Keratinocyte (primary cell): ENCODE measurements at places on chromosomes 13 and 19.

- H3K27ac ChIP-seq = no peak overlapping the region
- no peaks in the 10 kb centered on the region for H3K4me1 ChIP-seq
- no peak overlapping the region for H3K4me3 ChIP-seq
- H3K27me3 ChIP-seq = no peaks in the 10 kb centered on the region
- no peak for DNase-seq
Observed at GRCh38 chr13:58446979-58447378, 815.4 kb downstream of the PCDH17 start.

- H3K4me1 ChIP-seq = no peaks in the 10 kb centered on the region
- no peak for DNase-seq
- no peaks in the 10 kb centered on the region for H3K27me3 ChIP-seq
- H3K36me3 ChIP-seq = no peaks in the 10 kb centered on the region
- no peak overlapping the region for H3K27ac ChIP-seq
Observed at GRCh38 chr19:13681509-13681908, 82.8 kb upstream of the MRI1 start.

DNA sequence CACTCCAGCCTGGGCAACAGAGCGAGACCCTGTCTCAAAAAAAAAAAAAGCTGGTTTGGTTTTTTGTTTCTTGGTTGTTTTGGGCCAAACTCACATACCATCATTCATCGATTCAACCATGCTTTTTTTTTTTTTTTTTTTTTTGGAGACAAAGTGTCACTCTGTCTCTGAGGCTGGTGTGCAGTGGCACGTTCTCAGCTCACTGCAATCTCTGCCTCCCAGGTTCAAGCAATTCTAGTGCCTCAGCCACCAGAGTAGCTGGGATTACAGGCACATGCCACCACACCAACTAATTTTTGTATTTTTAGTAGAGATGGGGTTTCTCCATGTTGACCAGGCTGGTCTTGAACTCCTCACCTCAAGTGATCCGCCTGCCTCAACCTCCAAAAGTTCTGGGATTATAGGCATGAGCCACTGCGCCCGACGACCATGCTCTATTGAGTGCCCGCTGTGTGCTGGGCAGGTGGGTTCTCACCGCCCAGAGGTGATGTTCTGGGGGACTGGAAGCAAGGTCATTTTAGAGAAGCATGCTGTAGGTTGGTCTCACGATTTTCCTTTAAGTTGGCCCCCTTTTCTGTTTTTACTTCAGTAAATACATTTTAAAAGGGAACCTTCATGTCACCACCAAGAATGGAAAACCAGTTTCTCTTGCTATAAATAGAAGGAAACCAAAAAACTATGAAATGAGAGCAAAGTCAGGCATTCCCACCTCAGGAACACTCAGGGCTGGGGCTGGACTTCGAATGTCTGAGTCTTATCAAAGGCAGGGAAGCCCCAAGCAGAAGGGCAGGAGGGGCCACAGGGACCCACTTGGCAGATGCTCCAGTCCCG, 8.3 kb upstream of the JUND start:
- no peak overlapping the region for H3K27ac ChIP-seq
- no peaks in the 10 kb centered on the region for H3K27me3 ChIP-seq
- no peaks in the 10 kb centered on the region for H3K36me3 ChIP-seq
- DNase-seq = no peak
- H3K4me3 ChIP-seq = no peak overlapping the region

DNA sequence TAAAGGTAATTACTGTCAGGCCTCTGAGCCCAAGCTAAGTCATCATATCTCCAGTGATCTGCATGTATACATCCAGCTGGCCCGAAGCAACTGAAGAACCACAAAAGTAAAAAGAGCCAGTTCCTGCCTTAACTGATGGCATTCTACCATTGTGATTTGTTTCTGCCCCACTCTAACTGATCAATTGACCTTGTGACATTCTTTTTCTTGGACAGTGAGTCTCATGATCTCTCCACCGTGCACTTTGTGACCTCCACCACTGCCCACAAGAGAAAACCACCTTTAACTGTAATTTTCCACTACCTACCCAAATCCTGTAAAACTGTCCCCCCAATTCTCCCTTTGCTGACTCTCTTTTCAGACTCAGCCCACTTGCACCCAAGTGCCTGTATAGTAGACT, 17.2 kb upstream of the CXCL17 start:
- H3K27me3 ChIP-seq = no peaks in the 10 kb centered on the region
- no peaks in the 10 kb centered on the region for H3K36me3 ChIP-seq
- H3K4me1 ChIP-seq = peaks cover 11% of the 10 kb centered on the region
- no peak overlapping the region for H3K4me3 ChIP-seq
- H3K27ac ChIP-seq = no peak overlapping the region
- no peak for DNase-seq

GRCh38 chr13:42997381-42997780, 5.3 kb upstream of the EPSTI1 start:
- H3K36me3 ChIP-seq = no peaks in the 10 kb centered on the region
- peaks cover 40% of the 10 kb centered on the region for H3K4me1 ChIP-seq
- H3K27me3 ChIP-seq = no peaks in the 10 kb centered on the region
- peak overlapping the region; percentile 75 for H3K27ac ChIP-seq
- no peak for DNase-seq
- no peak overlapping the region for H3K4me3 ChIP-seq

DNA sequence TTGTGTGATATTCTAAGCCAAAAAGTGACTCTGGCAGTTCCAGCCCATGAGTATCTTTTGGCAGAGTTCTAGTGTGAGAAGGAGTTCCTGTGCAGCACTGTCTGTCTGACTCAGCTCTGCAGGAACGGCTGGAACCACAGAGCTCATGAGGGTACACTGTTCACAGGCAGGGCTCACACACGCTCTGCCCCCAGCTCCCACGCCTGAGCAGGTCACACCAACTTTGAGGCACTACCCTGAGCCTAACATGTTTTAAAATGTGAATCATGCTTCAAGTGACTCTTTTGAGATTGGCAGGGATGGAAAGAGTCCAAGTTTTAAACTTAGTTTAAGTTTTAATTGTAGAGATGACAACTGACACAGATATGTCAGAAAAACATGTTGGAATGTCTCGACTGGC, 1203.3 kb downstream of the UQCRFS1 start:
- no peaks in the 10 kb centered on the region for H3K36me3 ChIP-seq
- no peak for DNase-seq
- no peaks in the 10 kb centered on the region for H3K4me1 ChIP-seq
- no peak overlapping the region for H3K4me3 ChIP-seq

- H3K27ac ChIP-seq = peak overlapping the region; percentile 86
- H3K4me3 ChIP-seq = no peak overlapping the region
- H3K36me3 ChIP-seq = no peaks in the 10 kb centered on the region
- H3K27me3 ChIP-seq = no peaks in the 10 kb centered on the region
- DNase-seq = no peak
Observed at GRCh38 chr13:27168086-27168485, 3.5 kb downstream of the USP12 start.

DNA sequence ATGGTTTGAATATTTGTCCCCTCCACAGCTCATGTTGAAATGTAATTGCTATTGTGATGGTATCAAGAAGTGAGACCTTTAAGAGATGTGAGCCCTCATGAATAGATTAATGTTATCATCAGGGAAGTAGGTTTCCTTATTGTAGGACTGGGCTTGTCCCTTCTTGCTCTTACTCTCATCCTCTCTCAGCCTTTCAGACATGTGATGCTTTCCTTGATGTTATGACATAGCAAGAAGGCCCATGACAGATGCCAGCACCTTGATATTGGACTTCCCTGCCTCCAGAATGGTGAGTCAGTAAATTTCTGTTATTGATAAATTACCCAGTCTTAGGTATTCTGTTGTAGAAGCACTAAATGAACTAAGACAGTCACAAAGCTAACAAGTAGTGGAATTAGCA, 5.7 kb upstream of the ZMYM2 start:
- H3K4me1 ChIP-seq = peaks cover 2% of the 10 kb centered on the region
- no peak overlapping the region for H3K27ac ChIP-seq
- no peaks in the 10 kb centered on the region for H3K36me3 ChIP-seq
- H3K4me3 ChIP-seq = no peak overlapping the region

- H3K27me3 ChIP-seq = no peaks in the 10 kb centered on the region
- H3K4me1 ChIP-seq = peaks cover 29% of the 10 kb centered on the region
- DNase-seq = no peak
- peak overlapping the region; percentile 19 for H3K27ac ChIP-seq
Observed at GRCh38 chr19:38701455-38702063, 42.7 kb downstream of the CAPN12 start.

- no peaks in the 10 kb centered on the region for H3K27me3 ChIP-seq
- H3K36me3 ChIP-seq = peaks cover 24% of the 10 kb centered on the region
- no peak overlapping the region for H3K4me3 ChIP-seq
- no peak overlapping the region for H3K27ac ChIP-seq
- DNase-seq = no peak
Observed at GRCh38 chr19:3443840-3444694, 36.3 kb downstream of the SMIM24 start.

- no peak overlapping the region for H3K27ac ChIP-seq
- H3K4me3 ChIP-seq = no peak overlapping the region
- no peak for DNase-seq
- no peaks in the 10 kb centered on the region for H3K4me1 ChIP-seq
- peaks cover 1% of the 10 kb centered on the region for H3K36me3 ChIP-seq
Observed at GRCh38 chr19:33429891-33430673, 56.6 kb downstream of the CEBPG start.

DNA sequence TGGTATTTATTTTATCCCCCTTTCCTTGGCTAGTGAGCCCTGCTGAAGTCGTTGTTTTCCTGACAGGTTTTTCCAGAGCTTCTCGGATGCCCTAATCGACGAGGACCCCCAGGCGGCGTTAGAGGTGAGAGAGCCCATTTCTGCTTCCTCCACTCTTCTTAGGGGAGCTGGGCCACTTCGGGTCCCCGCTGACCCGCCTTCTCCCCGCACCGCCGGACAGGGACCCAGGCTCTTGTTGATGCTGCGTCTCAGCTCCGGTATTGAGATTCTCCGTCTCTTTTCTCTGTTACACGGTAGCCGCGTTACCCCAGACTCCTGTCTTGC, 306 bp downstream of the SUGT1 start:
- H3K27me3 ChIP-seq = no peaks in the 10 kb centered on the region
- peaks cover 2% of the 10 kb centered on the region for H3K36me3 ChIP-seq
- no peak for DNase-seq
- peak overlapping the region; percentile 98 for H3K27ac ChIP-seq
- H3K4me3 ChIP-seq = peak overlapping the region; percentile 92

DNA sequence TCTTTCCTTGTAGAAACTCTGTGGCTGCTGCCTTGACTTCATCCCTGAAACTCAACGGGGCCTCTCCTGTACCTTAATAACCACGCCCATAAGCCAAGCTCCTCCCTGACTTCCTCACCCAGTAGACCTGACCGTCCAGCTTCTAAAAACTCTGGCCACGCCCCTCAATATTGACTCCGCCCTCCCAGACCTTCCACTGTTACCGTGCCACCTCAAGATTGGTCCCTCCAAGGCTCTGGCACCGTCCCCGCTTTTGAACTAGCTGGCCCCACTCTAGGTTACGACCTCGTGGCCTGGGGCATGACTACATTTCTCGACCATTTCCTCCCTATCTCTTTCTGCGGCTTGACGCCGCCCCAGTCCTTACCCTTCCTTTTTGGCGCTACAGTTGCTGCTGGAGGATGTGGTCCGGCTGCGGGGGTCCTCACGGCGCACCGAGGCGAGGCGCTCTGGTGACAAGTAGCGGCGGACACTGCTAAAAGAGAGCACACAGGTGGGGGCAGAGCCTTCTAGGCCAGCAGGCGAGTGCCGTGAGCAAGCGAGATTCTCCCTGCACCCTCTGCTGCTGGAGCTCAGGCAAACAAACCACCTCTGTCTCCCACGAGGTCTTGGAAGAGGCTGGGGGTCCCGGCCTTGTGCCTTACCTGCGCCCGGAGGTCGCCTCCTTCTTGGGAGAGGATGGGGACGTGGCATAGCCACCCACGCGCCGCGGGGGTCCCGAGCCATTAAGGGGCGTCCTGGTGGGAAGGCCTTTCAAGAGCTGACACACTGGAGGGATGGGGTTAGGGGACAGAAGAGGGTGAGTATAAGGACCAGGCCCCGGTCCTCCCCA, 2.3 kb upstream of the EML2 start:
- H3K27ac ChIP-seq = peak overlapping the region; percentile 93
- H3K36me3 ChIP-seq = peaks cover 2% of the 10 kb centered on the region
- H3K4me1 ChIP-seq = peaks cover 31% of the 10 kb centered on the region
- DNase-seq = peak; percentile 87
- H3K4me3 ChIP-seq = peak overlapping the region; percentile 28

GRCh38 chr13:100644371-100644770, 30.2 kb downstream of the TMTC4 start:
- no peak overlapping the region for H3K4me3 ChIP-seq
- H3K36me3 ChIP-seq = no peaks in the 10 kb centered on the region
- no peak overlapping the region for H3K27ac ChIP-seq
- H3K27me3 ChIP-seq = no peaks in the 10 kb centered on the region

- H3K27me3 ChIP-seq = no peaks in the 10 kb centered on the region
- DNase-seq = no peak
- no peak overlapping the region for H3K27ac ChIP-seq
- H3K4me1 ChIP-seq = no peaks in the 10 kb centered on the region
Observed at GRCh38 chr19:55702131-55702627, 27.2 kb downstream of the EPN1 start.

GRCh38 chr13:28438598-28439334, 56.2 kb downstream of the FLT1 start:
- H3K4me3 ChIP-seq = no peak overlapping the region
- no peaks in the 10 kb centered on the region for H3K4me1 ChIP-seq
- no peaks in the 10 kb centered on the region for H3K36me3 ChIP-seq
- no peak overlapping the region for H3K27ac ChIP-seq
- no peaks in the 10 kb centered on the region for H3K27me3 ChIP-seq

- peaks cover 8% of the 10 kb centered on the region for H3K27me3 ChIP-seq
- H3K36me3 ChIP-seq = no peaks in the 10 kb centered on the region
- no peak overlapping the region for H3K27ac ChIP-seq
- no peak overlapping the region for H3K4me3 ChIP-seq
- DNase-seq = no peak
Observed at GRCh38 chr13:24145240-24145639, 15.3 kb upstream of the SPATA13 start.

- H3K4me1 ChIP-seq = no peaks in the 10 kb centered on the region
- no peaks in the 10 kb centered on the region for H3K36me3 ChIP-seq
- H3K4me3 ChIP-seq = no peak overlapping the region
- H3K27ac ChIP-seq = no peak overlapping the region
- no peak for DNase-seq
Observed at GRCh38 chr13:36570489-36570888, 103.3 kb upstream of the SERTM1 start.

- H3K36me3 ChIP-seq = no peaks in the 10 kb centered on the region
- no peaks in the 10 kb centered on the region for H3K27me3 ChIP-seq
- no peak overlapping the region for H3K27ac ChIP-seq
- no peak for DNase-seq
- no peak overlapping the region for H3K4me3 ChIP-seq
Observed at GRCh38 chr13:102951808-102952207, 106.0 kb downstream of the ERCC5 start.

GRCh38 chr13:109785141-109785891, 1.1 kb downstream of the IRS2 start:
- H3K4me3 ChIP-seq = peak overlapping the region; percentile 66
- no peaks in the 10 kb centered on the region for H3K36me3 ChIP-seq
- peaks cover 14% of the 10 kb centered on the region for H3K4me1 ChIP-seq
- H3K27ac ChIP-seq = peak overlapping the region; percentile 56
- H3K27me3 ChIP-seq = no peaks in the 10 kb centered on the region

- DNase-seq = no peak
- peaks cover 16% of the 10 kb centered on the region for H3K4me1 ChIP-seq
Observed at GRCh38 chr13:20301015-20301402, 68.9 kb upstream of the GJB6 start.
